ENCODE measurements at places on chromosomes 13 and 19.

- DNase-seq = peak; percentile 36
Measured at GRCh38 chr19:39843919-39844793, 2.0 kb downstream of the FBL start.

GRCh38 chr13:53007872-53008271 lies 20.7 kb upstream of the OLFM4 start:
- no peak for DNase-seq

GRCh38 chr13:110420626-110421025 lies 113.5 kb downstream of the COL4A2 start:
- DNase-seq = no peak

- no peak for DNase-seq
Measured at GRCh38 chr13:26221399-26221720, 754 bp downstream of the RNF6 start.

- no peak for DNase-seq
Measured at GRCh38 chr13:105465251-105465650, 1070.2 kb downstream of the EFNB2 start.

- no peak for DNase-seq
Measured at GRCh38 chr13:21053231-21053630, 8.2 kb downstream of the LATS2 start.

DNA sequence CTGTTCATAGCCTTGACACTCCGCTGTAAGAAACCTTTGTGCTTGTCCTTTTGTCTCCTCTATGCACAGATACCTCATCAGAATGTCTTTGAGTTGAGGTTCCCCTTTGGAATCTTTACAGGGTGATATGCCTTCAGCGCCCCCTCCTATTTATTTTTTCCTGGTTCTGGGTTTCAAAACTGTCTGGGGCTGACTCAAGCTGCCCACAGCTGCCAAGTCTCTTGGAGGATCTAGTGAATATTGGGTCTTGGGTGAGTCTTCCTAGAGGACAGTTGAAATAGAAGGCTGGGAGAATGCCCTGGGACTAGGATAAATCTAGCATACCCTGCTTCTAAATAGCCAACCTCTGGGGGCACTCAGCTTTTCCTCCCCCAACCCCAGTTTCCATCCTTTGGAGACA lies 930 bp downstream of the ZNF136 start:
- no peak for DNase-seq

DNA sequence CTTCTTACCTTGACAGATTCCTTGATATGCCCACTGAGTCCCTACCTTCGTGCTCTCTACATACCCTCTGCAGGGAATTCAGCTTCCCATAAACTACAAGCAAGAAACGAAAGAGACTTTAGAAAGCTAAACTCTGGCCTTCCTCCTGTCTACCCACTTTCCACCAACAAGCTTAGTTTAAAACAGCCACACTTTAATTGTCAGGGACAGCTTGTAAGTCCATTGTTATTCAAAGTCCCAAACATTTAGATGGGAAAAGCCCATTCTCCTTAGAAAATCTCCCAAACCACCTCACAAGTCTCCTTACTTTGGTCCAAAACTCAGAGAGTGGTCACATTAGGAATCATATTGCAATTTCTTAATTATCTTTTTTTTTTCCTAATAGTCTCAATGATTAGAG lies 2695.8 kb downstream of the PCDH9 start:
- no peak for DNase-seq

DNA sequence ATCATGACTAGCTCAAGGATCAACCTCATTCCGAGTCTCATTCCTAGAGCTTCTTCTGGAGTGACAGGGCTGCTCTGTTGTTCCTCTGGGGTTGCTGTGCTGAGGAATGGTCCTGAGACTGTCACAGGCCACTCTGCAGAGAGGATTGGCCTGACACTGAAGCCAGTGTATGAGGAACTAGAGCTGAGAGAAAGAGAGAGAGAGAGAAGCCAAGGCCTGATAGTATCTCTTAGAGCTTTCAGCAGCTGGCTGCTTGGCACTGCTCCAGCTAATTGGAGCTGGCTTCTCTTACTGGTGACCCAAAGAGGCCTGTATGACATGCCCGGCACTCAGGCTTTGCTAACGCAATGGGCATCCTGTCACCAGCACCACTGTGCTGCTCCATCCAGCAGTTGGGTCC lies 73.4 kb upstream of the FLT1 start:
- DNase-seq = no peak

DNA sequence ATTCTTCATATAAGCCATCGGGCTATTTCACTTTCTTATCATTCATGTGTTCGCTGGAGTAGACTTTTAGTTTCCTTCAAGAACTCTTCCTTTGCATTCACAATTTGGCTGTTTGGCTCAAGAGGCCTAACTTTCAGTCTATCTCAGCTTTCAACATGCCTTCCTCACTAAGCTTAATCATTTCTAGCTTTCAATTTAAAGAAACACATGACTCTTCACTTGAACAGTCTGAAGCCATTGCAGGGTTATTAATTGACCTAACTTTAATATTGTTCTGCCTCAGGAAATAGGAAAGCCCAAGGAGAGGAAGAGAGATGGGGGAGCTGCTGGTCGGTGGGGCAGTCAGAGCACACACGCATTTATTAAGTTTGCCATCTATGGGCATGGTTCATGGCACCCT lies 158.1 kb downstream of the SUCLA2 start:
- no peak for DNase-seq

- no peak for DNase-seq
Measured at GRCh38 chr19:55619286-55619685, 5.1 kb downstream of the ZNF784 start.

GRCh38 chr19:29671393-29672160 lies 6.3 kb downstream of the PLEKHF1 start:
- peak; percentile 86 for DNase-seq

- no peak for DNase-seq
Measured at GRCh38 chr13:94168783-94169453, 310.6 kb downstream of the DCT start.

DNA sequence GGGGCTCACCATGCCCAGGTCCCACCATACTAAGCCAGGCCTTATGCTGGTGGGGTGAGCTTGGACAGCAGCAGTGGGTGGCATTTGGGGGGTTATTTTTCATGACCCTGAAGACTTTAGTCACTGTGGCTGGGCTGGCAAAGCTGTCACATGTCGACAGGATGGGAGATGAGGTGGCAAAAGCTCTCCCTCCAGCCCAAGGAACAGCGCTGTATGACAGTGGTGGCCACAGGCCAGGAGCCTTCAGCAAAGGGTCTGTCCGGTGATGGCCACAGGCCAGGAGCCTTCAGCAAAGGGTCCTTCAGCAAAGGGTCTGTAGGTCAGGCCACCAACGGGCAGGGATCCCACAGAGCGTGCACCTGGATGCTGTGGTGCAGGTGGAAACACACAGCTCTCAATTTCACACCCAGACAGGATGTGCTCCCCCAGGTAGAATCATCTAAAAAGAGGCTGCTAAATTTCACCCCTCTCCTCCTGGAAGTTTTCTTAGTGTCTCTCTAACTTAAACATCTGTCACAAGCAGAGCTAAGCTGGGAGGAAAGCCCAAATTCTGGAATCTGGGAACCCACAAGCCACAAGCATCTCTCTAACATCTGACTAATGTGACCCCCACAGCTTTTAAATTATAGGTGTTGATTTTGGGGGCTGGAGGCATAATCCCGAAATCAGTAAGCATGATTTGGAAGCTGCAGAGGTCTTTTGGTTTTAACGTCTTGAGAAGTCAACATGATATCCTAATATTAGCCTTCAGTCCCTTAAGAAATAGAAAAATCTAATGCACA lies 23.0 kb downstream of the COL4A1 start:
- DNase-seq = no peak

DNA sequence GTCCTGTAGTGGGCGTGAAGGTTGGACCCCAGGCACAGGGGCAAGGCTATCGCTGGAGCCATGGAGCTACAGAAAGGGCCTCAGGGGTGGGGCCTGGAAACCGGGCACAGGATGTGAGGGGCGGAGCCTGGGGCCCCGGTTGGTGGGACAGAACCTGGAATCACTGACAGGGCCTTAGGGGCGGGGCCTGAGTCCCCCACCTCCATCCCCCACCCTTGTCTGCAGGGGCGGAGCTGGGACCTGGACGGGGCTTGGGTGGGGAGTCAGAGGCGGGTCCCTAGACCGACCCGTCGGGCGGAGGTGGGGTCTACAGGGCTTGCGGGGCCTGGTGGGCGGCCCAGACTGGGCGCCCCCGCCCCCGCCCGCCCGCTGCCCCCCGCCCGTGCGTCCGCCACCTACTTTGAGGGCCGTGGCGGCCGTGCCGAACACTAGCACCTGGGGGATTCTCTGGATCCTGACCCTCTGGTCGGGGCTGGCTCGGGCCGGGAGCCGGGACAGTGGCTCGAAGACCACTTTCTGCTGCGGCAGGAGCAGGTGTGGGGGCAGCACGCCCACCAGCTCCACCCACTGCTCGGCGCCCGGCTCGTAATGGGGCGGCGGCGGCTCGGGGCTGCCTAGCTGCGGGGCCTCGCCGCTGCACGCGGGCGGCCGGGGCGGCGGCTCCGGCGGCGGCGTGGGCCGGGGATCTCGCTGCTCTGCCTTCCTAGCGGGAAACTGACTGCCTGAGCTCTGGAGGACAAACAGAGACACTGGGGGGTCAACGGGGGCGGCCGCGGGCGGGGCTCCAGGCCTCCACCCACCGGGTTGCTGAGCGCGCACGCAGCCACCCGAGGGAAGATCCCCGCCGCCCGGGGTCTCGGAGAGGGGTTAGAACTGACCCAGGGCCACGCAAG lies 26.3 kb downstream of the DCAF15 start:
- no peak for DNase-seq

DNA sequence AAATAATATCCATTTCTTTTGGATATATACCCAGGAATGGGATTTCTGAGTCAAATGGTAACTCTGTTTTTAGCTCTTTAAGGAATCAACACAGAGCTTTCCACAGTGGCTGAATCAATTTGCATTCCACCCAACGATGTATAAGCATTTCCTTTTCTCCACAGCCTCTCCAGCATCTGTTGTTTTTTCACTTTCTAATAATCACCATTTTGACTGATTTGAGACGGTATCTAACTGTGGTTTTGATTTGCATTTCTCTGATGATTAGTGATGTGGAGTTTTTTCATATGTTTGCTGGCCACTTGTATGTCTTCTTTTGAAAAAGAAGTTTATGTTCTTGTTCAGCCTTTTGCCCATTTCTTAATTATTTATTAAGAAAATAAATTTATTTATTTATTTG lies 352.2 kb upstream of the OBI1 start:
- DNase-seq = no peak

DNA sequence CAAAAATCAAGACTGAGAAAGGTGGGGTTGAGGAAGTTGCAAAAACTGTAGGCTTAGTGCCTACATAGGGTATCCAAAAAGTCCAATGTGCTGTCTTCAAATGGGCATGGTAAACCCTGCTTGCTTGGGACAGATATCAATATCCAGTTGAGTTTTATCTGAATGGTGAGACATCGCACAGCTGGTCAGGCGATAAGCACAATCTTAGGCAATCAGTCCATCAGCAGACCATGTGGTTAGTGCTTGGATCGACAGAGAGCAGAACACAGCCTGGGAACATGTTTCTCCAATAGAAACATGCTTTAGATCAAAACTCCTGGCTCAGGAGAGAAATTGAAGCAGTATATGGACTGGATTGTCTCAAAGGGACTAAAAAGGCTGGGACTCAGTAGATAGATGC lies 151.3 kb upstream of the IPO5 start:
- no peak for DNase-seq

- no peak for DNase-seq
Measured at GRCh38 chr13:30898070-30898469, 8.0 kb upstream of the MEDAG start.

- DNase-seq = no peak
Measured at GRCh38 chr13:106362707-106363106, 172.8 kb downstream of the EFNB2 start.

DNA sequence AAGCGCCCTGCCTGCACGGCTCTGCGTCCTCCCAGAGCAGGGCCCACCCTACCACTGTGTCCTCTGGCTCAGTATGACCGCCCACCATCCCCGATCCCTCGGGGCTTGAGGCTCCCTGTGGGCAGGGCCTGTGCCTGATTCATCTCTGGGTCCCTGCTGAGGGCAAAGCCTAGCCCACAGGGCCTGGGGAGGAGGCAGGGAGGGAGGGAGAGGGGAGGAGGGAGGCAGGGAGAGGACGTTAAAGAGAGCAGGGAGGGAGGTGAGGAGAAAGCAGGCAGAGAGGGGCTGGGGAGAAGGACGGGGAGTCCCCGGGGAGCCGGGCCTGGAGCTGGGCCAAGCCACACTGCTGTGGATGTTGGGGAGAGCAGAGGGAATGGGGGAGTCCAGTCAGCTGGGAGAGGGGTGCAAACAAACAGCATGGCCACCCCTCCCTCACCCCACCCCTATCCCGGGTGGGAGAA lies 4.0 kb upstream of the ERFL start:
- no peak for DNase-seq

DNA sequence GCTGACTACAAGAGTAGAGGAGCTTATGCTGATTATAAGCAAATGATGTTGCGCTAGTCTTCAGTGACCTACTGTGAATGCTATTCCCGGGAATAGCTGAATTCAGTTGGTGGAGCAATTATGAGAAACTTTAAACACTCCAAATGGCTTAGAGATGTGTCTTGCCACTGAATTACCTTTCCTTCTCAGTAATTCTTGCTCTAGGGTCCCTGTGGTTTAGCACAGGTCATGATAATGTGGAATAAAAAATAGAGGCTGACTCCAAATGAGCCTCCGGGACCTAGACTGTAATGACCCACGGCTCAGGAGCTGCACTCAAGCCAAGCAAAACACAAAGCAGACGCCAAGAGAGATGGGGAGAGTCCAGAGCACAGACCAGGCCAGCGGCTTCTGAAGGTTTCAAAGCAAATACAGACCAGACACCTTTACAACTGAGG lies 124.7 kb downstream of the RGCC start:
- DNase-seq = no peak

DNA sequence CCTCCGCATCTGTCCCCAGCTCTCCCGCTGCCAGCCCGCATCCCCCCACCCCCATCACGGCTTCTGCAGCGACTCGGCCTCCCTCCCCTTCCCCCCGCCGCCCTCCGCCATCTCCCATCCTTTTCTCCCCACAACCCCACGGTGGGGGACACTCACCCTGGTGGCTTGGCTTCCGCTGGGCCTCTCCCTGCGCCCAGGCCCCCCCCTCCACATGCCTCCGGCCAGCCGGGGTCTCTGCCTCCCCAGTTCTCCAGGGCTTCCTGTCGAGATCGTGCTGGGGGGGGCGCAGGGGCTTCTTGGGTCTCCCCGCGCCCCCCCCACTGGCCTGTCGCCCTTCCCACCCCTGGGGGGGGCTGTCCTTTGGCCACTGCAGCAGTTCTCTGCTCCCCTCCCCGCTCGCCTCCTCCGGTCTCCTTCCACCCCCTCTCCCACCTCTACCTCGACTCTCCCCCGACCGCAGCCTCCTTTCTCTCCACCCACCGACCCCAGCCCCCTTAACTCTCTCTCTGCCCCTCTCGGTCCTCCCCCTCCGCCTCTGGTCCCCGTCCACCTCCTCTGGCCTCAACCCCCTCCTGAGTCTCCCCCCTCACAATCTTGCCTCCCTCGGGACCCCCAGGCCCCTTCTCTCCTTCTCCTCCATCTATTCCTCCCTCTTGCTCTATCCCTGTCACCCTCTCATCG lies 17.1 kb downstream of the LRRC4B start:
- DNase-seq = no peak

DNA sequence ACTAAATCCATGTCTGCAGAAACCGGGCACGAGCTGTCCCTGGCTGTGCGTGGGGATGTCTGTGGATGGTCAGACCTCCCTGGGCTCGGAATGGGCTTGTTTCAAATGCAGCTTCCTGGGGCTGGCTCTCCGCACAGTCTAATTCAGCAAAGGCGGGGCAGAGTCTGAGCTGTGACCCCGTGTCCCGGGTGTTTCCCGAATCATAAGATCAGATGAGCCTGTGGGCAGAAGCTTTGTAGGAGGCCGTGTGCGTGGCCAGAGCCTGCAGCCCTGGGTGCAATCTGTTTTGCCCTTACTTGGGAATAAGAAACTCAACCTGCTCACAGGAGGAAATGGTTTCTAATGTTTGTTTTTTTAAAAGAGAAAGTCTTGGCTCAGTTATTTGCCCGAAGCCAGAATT lies 13.9 kb upstream of the GNA11 start:
- DNase-seq = no peak

Measured in urothelium cell line (cell line).